Activated CD8-positive, alpha-beta memory T cell treated with anti-CD3 and anti-CD28 coated beads, Interleukin-2, amount 10 ng/mL, durations not matched to agents 7 days and 5 days (primary cell): ENCODE measurements at places on chromosomes 5 and 9. TPM values are rescaled to one million over a fixed set of nuclear protein-coding genes. Genes with fewer than 3 reads are reported as not detected.
A peak's percentile ranks its signal among the peaks of the same experiment; 100 is the strongest.

STING1 gene
- total RNA-seq = 103 TPM

NME5 gene
- total RNA-seq = not detected

DNA sequence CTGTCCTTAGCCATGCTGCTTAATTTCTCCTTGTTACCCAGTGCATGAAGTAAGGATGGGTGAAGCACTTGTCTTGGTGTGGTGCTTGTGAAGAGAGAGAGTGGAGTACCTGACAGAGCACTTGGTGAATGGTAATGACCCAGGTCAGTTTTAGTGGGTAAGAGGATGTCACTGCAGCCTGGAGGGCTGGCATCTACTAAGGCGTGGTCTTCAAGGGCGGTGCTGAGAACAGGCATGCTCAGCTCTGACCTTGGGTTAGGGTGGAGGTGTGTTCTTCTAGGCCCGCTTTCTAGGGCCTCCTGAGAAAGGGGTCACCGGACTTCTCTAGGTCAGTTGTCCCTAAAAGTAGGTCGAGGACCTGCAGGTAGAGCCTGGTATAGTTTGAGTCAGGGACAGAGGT, 25.7 kb downstream of the SH3GL2 start:
- no peak overlapping the region for H3K27ac ChIP-seq
- H3K4me3 ChIP-seq = no peak overlapping the region
- H3K4me1 ChIP-seq = no peaks in the 10 kb centered on the region
- DNase-seq = no peak

DNA sequence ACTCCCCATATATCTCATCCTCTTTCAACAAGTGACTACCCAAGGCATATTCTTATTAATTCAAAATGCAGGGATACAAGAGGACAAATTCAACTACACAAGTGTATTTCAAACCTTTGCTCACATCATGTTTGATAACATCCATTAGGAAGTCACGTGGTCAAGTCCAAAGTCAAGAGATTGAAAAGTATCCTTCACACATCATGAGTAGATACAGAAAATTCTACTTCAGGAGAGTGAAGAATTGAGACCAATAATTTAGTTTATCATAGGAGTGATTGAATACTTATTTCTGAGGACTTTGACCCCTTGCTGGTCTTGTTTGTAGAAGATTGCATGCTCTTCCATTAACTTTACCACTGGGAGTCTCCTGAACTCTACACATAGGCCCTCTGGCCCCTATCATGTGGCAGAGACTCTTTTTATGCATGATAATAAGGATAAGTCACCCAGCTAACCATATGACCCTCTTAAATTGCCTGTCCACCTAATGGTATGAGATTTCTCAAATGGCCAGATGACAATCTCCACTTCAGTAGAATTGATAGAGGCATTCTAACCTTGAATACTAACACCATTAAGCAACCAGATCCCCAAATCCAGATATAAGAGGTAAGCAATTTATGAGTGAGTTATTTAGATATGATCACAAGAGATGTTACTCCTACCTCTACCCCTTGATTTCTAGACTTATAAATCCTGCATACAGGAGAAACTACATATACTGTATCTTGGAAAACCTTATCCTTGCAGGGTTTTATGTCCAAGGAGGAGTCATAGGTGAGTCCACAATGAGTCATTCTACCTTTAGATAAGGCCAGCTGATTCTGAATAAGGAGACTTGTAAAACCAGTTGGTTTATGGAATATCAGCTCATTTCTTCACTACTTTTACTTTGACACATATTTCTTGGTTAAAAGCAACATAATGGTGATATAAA, 26.6 kb upstream of the SLC46A2 start:
- H3K4me3 ChIP-seq = no peak overlapping the region
- peaks cover 2% of the 10 kb centered on the region for H3K4me1 ChIP-seq
- H3K27me3 ChIP-seq = peaks cover 40% of the 10 kb centered on the region
- no peak overlapping the region for H3K27ac ChIP-seq
- DNase-seq = no peak
- no peaks in the 10 kb centered on the region for H3K36me3 ChIP-seq

DNA sequence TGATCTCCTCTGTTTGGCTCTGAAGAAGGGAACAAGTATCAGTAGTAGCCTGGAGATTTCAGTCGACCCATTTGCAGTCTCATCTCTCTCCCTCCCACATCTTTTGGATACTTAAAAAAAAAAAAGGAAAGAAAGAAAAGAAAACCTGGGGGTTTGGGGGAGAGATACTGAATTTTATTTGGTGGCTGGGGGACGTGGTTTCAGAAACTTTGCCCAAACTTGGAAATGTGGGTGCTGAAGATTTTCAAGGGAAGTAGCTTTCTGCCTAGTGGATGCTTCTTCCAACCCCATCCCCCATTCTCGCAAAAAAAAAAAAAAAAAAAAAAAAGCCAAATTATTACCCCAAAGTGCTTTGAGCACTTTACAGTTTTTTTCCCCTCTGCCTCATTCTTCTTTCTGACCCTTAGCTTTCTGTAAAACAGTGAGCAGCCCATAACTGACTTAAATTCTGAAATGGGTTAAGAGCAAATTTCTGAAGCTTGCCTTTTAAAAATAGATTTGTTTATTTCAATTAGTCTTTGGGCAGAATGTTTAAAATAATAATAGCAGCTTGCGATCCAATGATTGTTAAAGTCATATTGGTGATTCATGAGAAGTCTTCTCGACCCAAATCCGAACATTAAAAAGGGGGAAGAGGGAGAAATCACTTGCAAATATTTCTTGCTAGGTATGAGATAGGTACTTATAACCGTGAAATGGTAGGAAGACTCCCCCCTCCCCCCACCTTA, 894 bp downstream of the FST start:
- DNase-seq = no peak
- H3K36me3 ChIP-seq = no peaks in the 10 kb centered on the region
- H3K27me3 ChIP-seq = peaks cover 71% of the 10 kb centered on the region
- peaks cover 30% of the 10 kb centered on the region for H3K4me1 ChIP-seq
- H3K27ac ChIP-seq = no peak overlapping the region
- peak overlapping the region; percentile 87 for H3K4me3 ChIP-seq
